ENCODE measurements at places on chromosomes 2 and 18. TPM values are rescaled to one million over a fixed set of nuclear protein-coding genes. Genes with fewer than 3 reads are reported as not detected.

SRD5A2 gene
- polyA plus RNA-seq, result not detected

HAAO gene
- polyA plus RNA-seq, result 10.5 TPM

LAMA1 gene
- not detected for polyA plus RNA-seq

CREB1 gene
- 60.5 TPM for polyA plus RNA-seq

ATP6V1B1 gene
- not detected for polyA plus RNA-seq

- peak overlapping the region; percentile 4 for H3K27ac ChIP-seq
- H3K4me3 ChIP-seq, result no peak overlapping the region
- peak; percentile 29 for DNase-seq
- no peaks in the 10 kb centered on the region for H3K27me3 ChIP-seq
- H3K4me1 ChIP-seq, result peaks cover 15% of the 10 kb centered on the region
Measured at GRCh38 chr2:176960736-176961520, 251.7 kb upstream of the HNRNPA3 start.

DNA sequence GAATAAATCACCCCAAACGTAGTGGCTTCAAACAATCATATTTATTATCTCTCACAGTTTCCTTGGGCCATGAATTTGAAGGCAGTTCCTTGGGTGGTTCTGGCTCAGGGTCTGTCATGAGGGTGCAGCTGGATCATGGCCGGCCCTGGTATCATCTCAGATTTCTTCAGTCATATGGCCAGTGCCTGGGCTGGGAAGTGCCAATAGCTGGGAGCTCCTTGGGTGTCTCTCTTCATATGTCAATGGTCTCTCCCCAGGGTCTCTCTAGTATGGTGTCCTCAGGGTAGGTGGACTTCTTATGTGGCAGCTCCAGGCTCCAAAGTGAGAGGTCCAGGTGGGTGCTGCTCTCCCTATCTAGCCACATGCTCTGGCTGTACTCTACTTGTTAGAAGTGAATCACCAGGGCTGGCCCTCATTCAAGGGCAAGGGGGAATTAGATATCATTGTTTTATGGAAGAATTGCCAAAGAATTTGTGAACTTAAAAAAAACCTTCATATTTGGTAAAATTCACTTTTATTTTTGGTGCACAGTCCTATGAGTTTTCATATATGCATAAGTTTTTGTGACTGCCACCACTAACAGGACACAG, 15.4 kb downstream of the FHOD3 start:
- no peaks in the 10 kb centered on the region for H3K27me3 ChIP-seq
- no peak for DNase-seq
- H3K4me1 ChIP-seq, result no peaks in the 10 kb centered on the region
- H3K4me3 ChIP-seq, result no peak overlapping the region

- DNase-seq, result no peak
- H3K4me3 ChIP-seq, result no peak overlapping the region
- no peaks in the 10 kb centered on the region for H3K36me3 ChIP-seq
- no peaks in the 10 kb centered on the region for H3K4me1 ChIP-seq
- no peaks in the 10 kb centered on the region for H3K27me3 ChIP-seq
- H3K27ac ChIP-seq, result no peak overlapping the region
Measured at GRCh38 chr2:59182249-59182648, 941.1 kb upstream of the FANCL start.

DNA sequence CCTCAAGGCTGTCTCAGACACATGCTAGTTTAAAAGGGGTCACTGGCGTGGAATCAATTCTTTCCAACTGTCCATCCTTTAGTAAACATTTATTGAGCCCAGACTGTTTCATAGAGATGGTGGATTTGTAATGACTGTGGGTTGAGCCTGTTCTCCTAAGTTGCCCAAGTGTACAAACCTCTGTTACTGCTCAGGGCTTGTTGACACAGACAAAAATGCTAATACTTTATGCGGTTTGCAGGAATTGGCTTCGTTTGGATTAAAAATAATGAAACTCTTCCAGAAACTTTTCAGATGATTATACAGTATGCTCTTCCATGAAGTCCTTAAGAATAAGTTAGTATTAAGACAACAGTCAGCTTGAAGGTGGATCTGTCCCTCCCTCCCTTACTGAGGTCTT, 83.6 kb upstream of the MGAT5 start:
- no peak for DNase-seq
- H3K4me1 ChIP-seq, result peaks cover 6% of the 10 kb centered on the region
- H3K27ac ChIP-seq, result no peak overlapping the region
- H3K27me3 ChIP-seq, result no peaks in the 10 kb centered on the region
- no peak overlapping the region for H3K4me3 ChIP-seq
